ENCODE measurements at places on chromosomes 12 and 14.

- DNase-seq: no peak
Observed at GRCh38 chr12:83826112-83826511, 1086.5 kb downstream of the SLC6A15 start.

DNA sequence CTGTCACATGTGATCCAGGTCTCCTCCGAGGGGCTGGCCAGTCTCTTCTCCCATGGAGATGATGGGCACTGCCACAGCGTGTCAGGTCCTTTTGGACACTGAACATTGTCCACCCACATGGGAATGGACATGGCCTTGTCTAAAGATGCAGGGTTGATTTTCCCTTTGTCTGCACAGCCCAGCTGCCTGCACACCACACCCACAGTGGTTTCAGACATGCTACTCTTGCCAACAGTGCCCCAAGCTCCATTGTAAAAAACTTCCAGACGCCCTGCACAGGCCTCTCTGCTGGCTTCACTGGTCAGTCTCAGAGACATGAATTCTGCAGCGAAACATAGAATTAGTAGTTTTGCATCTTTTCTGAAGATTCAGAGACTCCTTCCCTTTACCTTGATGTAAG is 18.5 kb downstream of the CD163 start:
- DNase-seq: no peak

DNA sequence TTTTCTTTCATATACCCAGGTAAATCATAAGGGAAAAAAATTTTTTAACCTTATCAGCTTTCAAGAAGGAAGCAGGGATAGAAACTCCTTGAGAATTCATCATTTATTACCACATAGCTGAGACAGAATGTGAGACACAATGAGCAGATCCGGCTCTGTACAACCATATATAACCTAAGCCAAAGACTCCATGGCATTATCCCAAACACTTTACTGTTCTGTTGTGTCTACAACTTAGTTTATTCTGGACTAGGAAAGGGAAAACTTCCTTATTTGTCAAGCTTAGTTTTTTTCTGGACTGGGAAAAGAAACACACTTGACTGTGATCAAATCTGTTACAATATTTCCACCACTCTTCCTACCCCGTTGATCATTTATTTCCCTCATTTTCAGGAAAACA is 38.3 kb upstream of the CATSPERB start:
- DNase-seq: no peak

GRCh38 chr14:100128688-100129087 is 30.8 kb downstream of the DEGS2 start:
- no peak for DNase-seq
